CD8-positive, alpha-beta memory T cell (primary cell): ENCODE measurements at places on chromosomes 16 and 17. TPM values are rescaled to one million over a fixed set of nuclear protein-coding genes. Genes with fewer than 3 reads are reported as not detected.

The SDK2 gene
- 0.35 TPM for total RNA-seq

DNA sequence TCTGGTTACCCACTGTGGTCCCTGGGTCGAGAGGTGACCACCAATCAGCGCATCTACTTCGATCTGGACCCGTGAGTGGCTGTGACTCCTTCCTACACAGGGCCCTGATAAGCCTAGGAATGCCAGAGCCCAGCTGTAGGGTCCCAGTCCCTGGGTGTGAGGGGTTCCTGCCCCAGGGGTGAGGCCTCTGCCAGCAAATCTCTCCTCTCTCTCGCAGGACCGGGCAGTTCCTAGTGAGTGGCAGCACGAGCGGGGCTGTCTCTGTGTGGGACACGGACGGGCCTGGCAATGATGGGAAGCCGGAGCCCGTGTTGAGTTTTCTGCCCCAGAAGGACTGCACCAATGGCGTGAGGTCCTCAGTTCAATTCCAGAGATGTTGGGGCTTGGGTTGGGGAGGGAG is 2.2 kb upstream of the EFNB3 start:
- DNase-seq, result no peak

DNA sequence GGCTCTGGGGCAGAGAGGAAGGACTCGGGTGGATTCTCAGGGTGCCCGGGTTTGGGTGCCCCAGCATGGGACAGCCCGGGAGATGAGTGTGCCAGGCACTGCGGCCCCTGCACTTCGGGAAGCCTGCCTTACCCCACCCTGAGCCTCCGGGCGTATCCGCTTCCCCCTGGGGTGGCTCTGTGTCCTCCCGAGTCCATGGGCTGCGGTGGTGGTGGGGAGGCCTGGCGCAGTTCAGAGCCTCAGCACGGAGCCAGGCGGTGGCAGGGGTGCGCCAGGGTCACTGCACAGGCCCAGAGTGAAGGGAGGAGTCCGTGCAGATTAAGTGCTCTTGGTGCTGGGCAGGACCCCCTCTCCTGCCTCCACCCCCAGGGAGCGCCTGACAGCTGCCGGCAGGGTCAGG is 20.7 kb downstream of the MYBBP1A start:
- DNase-seq, result no peak

- no peak for DNase-seq
These were observed 24.1 kb upstream of the KRT24 start for GRCh38 chr17:40727447-40728231.

DNA sequence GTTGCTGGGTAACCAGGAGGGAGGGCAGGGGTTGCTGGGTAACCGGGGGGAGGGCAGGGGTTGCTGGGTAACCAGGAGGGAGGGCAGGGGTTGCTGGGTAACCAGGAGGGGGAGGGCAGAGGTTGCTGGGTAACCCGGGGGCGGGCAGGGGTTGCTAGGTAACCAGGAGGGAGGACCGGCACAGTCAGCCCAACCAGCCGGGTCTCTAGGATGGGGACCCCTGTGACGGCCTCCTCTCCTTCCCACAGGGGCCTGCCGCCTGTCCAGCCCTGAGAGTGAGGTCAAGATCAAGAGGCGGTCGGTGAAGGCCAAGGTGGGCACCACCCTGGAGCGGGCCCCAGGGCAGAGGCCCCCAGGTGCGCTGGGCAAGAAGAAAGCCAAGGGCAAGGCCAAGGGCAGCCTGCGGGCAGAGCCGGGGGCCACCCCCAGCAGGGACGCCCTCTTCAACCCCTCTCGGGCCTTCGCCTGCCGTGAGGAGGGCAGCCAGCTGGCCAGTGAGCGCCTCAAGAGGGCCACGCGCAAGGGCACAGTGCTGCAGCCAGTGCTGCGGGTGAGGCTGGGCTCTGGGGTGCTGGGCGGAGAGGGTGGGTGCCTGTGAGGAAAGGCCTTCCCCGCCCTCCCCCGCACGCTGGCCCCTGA is 54.6 kb downstream of the ACTG1 start:
- DNase-seq, result no peak

DNA sequence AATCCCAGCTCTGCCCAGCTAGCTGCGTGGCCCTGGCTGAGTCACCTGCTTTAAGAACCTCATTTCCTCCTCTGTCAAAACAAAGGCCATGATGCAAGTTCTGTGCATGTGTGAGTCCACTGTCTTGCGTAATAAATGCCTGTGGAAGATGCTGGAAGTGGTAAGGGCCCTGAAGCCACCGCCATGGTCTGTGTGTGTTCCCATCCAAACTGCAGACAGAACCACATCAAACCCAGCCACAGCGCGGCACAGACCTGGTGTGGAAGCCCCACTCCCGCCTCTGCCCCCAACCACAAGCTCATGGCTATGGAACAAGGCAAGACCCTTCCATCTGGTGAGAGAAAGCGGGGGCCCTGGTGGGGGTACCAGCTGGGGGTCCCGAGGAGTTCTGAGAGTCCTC is 26.0 kb downstream of the NECAB2 start:
- DNase-seq, result no peak

DNA sequence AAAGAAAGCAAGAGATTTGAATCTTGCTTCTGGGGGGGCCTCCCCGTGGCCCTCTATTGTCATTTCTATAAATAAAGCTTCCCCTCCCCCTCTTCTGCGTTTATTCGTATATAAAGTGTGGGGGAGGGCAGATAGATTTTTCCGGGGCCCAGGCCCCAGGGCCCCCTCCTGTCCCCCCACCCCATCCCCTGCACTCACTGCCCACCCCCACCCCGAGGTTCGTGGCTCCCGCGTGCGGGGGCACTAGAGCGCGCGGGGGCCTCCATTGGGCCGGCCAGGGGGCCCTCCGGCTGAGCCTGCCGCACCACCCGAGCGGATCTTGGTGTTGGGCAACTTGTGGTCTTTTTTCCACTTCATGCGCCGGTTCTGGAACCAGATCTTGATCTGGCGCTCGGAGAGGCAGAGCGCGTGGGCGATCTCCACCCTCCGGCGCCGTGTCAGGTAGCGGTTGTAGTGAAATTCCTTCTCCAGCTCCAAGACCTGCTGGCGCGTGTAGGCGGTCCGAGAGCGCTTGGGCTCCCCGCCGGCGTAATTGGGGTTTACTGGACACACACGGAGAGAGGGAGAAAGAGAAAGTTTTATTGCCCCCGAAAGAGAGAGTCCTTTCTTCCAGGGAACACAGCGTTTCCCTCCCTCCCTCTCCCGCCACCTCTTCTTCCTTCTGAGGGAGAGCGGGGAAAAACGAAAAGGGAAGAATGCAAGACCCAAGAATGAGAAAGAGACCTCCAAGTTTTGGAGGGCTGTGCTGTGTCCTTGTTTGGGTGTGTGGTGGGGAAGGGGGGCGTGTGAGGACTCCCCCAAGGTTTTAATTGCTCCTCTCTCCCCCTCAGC is 1.5 kb downstream of the HOXB4 start:
- no peak for DNase-seq

GRCh38 chr16:52652033-52652432 is 105.1 kb upstream of the TOX3 start:
- no peak for DNase-seq

The RAD51C gene
- 95.3 TPM for total RNA-seq

GRCh38 chr17:50533720-50534148 is 1.2 kb downstream of the EPN3 start:
- DNase-seq, result no peak

DNA sequence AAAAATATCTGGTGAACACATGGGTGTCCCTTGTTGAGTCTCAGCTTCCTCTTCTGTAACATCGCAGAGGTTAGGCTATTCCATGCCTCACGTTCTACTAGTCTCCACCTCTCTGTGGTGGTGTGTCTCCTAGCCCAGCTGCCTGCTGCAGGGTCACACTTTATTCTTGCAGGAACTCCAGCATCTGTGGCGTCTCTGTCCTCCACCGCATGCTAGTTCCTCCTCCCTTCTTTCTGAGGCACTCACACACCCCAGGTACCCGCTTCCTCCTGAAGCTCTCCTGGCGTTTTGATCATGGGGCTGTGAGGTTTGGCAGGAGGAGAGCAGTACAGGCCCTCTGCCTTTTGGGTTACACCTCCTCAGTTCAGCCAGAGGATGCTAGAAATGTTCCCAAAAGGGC is 9.9 kb upstream of the TEX2 start:
- DNase-seq, result no peak

The DDX28 gene
- total RNA-seq, result 29.2 TPM
